ENCODE measurements at places on chromosomes 12 and 14.
A peak's percentile ranks its signal among the peaks of the same experiment; 100 is the strongest.

- DNase-seq: no peak
Measured at GRCh38 chr14:63773504-63773903, 45.6 kb upstream of the SGPP1 start.

DNA sequence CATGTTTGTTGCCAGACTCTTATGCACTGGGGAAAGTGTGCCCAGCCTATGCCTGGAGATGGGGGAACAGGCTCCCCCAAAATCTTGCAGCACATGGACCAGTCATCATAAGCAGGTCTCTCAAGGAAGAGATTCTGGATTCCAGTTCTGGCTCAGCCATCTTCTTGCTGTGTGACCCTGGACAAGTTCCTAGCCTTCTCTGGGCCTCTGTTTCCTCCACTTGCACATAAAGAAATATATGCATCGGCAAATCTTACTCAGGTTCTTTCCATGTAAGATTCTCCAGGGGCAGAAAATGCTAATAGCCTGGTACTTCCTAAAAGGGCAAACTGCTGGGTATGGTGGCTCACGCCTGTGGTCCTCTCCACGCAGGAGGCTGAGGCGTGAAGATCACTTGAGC lies 7.2 kb downstream of the OAS3 start:
- no peak for DNase-seq

DNA sequence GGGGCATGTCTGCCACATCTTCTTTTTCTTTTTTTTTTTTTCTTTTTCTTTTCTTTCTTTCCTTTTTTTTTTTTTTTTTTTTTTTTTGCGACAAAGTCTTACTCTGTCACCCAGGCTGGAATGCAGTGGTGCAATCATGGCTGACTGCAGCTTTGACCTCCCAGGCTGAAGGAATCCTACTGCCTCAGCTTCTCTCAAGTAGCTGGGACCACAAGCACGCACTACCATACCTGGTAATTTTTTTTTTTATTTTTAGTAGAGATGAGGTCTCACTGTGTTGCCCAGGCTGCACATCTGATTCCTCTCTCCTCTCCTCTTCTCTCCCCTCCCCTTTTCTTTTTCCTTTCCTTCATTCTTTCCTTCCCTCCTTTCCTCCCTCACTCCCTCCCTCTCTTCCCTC lies 18.5 kb downstream of the SLC15A5 start:
- DNase-seq: no peak

- peak; percentile 26 for DNase-seq
Measured at GRCh38 chr14:66638689-66639088, 130.7 kb downstream of the GPHN start.

DNA sequence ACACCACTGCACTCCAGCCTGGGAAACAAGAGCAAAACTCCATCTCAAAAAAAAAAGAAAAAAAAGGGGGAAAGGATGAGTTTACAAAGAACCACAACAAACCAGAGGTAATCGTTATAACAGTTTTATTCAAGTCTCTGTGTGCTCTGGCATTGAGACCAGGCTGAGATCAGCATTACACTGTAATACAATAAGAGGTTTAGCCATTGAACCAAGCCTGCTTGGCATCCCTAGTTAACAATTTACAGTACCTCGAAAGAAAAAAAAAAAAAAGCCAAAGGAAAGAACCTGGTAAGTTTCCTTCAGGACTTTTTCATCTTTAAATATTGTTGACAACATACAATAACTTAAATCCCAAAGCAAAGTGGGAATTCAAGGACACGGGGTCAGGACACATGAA lies 80.7 kb downstream of the TTC9 start:
- no peak for DNase-seq

DNA sequence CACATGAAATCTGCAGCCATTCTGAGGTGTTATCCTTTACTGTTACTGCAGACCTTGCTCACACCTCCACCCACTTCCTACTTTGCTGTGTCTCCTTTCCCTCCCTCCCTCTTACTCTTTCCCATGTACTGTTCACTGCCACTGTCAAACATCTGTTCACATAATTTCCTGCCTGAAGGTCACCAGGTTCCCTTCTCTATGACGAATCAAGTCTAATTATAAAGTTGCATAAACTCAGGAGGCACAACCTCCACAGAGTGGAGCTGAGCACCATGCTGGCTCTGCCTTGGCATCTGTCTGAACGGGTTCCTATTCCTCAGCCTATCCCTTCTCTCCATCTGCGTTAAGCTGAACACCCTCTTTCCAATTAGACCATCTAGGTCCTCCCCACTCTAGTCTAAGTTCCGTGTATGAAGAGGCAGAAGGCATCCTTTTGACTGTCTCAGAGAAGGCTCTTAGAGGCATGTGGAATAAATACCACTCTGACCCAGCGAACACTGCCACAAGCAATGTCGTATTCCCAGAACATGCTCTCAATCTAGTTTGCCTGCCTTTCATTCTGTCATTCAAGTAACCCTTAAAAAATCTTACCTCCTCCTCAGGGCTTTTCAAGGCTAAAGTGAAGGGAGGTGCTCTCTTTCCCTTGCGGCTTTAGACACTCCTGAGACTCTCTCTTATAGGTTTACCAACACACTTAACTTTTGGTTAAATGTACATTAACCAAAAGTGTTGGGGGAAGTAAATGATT lies 48.7 kb downstream of the ACADS start:
- DNase-seq: no peak

GRCh38 chr12:114327765-114328164 lies 78.2 kb downstream of the TBX5 start:
- no peak for DNase-seq

- DNase-seq: peak; percentile 84
Measured at GRCh38 chr14:68440820-68441219, 352.0 kb downstream of the ZFP36L1 start.

GRCh38 chr12:22250762-22251161 lies 83.7 kb downstream of the ST8SIA1 start:
- no peak for DNase-seq

GRCh38 chr14:67973436-67973835 lies 153.9 kb downstream of the RAD51B start:
- DNase-seq: no peak

DNA sequence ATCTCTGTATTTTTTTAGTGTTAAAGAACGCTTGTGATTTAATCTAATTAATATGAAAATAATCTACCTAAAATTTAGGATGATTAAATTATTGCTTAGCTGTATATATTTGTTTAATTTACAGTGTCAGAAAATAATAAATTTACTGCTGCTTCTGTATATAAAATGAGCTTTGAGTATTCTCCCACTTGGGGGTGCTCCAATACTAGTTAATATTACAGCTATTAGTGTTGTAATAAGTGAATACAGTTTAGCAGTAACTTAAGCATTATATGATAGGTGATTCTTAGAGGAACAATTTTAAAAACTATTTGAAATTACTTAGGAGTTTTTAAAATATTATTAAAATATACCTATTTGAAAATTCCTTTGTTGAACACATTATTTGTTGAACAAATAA lies 62.2 kb downstream of the PAPOLA start:
- no peak for DNase-seq

- DNase-seq: no peak
Measured at GRCh38 chr12:131882804-131883520, 11.5 kb upstream of the ULK1 start.

- peak; percentile 38 for DNase-seq
Measured at GRCh38 chr12:82758749-82759330, 72.1 kb downstream of the TMTC2 start.

DNA sequence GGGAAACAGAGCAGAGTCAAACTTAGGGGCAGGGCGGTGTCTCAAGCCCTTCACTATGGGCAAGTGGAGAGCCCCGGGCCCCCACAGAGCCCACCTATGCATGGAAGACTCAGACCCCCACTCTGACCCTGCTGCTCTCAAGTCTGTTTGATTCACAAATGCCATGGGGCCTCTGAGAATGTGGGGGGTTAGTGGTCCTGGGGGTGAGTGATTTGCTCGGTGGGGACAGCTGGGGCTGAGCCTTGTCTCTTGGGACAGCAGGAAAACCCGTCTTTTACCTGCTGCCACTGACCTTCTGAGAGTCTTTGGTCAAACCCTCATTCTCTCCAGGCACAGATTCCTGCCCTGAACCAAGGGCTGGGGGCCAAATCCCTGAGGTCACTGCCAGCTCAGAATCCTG lies 201.0 kb upstream of the RTL1 start:
- DNase-seq: no peak

- DNase-seq: no peak
Measured at GRCh38 chr12:10289005-10289754, 18.5 kb upstream of the KLRD1 start.

GRCh38 chr14:31228533-31228932 lies 20.9 kb upstream of the HECTD1 start:
- no peak for DNase-seq

DNA sequence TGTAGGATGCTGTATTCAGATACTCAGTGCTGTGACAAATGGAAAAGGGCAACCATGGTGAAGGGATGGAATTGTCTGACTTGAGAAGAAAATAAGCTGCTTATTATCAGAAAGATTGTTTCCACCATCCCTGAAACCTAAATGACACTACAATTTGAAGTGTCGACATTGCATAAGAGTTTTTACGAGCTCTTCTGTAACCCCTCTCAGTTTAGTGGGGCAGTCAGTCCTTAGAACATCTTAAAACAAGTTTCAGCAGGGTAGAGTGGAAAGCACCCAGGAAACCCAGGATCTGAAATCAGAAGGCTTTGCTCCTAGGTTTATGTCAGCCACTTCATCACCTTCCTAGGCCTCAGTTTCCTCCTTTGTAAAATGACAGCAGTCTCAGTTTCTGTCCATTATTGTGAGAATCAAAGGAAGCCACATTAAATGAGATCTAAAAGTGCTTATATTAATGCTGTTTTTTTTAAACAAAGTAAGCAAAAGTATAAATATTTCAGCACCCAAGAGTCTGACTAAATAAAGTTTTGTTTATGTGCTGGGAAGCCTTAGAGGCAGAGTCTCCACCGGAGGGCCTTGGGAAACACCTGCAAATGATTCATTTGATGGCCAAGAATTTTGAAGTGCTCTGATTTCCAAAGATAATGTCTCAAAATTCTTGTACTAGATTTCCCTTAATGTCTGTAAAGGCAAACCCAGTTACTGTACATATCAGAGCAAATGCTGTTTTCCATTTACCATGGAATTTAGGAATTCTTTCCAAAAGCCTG lies 1.8 kb downstream of the IFT43 start:
- DNase-seq: no peak

Data from fibroblast of skin of abdomen (primary cell).